Lower lobe of right lung (tissue), 2 donors: ENCODE measurements at places on chromosomes 11 and 22. TPM values are rescaled to one million over a fixed set of nuclear protein-coding genes. Genes with fewer than 3 reads are reported as not detected.

SYT13 gene
- total RNA-seq, result not detected

SEC14L6 gene
- 14.8 TPM for total RNA-seq

SAA2 gene
- total RNA-seq, result 24.7 TPM

DNAJB13 gene
- total RNA-seq, result 7.5 TPM

DNA sequence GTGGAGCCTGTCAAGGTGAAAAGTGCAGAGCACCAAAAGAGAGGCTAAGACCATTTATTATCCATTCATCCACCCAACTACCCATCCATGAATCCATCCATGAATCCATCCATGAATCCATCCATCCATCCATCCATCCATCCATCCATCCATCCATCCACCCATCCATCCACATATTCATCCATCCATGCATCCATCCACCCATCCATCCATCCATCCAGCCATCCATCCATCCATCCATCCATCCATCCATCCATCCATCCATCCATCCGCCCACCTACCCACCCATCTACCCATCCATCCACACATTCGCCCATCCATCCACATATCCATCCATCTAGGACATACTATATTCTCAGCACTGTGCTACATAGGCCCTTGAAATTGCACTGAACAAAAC is 68.0 kb downstream of the SYN3 start:
- no peak for DNase-seq

DNA sequence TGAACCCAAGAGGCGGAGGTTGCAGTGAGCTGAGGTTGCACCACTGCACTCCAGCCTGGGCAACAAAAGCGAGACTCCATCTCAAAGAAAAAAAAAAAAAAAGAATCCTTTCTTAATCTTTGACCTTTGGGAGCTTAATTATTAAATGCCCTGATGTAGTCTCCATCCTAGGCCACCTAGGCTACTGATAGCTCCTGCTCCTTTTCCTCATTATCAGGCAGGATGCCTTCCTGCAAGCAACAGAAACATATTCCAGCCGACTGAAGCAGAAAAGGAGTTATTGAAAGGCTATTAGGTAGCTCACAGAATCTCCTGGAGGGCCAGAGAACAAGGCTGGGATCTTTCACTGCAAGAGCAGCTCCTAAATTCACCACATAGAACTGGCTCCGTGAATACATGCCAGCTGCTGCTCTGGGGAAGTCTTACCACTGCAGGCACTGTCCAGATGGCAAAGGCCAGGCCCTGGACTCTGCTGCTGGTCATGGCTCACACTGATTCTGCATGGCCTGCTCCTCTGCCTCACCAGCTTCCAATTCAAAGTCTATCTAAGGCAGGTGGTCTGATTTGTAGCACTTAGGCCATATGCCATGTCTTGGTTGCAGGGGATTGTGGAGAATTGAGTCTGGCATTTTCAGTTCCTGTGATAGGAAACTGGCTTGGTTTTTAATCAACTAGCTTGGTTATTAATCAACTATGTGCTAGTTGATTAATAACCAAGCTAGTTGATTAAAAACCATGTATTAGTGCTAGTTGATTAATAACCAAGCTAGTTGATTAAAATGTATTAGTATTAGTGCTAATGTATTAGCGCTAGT is 26.0 kb upstream of the POLD3 start:
- DNase-seq, result no peak

DNA sequence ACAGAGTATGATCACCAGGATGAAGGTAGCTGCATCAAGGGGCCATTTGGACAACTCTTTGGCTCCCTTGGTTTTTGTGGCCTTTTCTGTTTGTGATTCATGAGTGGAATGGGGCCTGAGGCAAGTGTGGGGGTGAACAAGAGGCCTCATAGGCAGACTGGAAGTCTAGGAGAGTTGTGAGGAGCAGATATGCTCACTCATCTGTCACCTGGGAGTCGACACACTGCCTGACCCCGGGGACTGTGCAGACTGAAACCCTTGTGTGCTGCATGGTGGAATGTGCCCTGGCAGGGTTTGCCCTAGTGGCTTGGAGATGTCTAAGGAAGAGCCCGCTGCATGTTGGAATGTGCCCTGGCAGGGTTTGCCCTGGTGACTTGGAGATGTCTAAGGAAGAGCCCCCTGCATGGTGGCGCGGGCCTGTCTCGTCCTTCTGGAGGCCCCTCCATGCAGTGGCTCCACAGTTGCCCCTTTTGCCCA is 60.0 kb downstream of the MED15 start:
- no peak for DNase-seq

GRCh38 chr11:2911088-2911784 is 18.0 kb downstream of the PHLDA2 start:
- DNase-seq, result no peak

DNA sequence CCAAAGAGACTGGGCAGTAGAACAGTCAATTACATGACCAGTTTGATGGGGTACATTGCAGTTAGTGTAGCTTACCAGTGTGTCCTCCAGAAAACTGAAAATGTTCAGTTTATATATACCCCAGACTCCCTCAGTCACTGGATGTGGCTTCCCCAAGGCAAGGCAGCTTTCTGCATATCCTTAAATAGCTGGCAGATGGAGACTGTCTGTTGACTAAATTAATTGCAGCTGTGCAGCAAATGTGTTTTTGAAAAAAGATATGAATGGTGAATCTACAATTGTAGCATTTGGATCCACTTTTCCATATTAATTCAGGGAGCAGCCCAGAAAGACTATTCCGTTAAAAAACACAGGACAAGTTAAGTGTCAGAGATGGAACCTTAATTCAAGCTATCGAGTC is 565.1 kb upstream of the CCDC179 start:
- no peak for DNase-seq

DNA sequence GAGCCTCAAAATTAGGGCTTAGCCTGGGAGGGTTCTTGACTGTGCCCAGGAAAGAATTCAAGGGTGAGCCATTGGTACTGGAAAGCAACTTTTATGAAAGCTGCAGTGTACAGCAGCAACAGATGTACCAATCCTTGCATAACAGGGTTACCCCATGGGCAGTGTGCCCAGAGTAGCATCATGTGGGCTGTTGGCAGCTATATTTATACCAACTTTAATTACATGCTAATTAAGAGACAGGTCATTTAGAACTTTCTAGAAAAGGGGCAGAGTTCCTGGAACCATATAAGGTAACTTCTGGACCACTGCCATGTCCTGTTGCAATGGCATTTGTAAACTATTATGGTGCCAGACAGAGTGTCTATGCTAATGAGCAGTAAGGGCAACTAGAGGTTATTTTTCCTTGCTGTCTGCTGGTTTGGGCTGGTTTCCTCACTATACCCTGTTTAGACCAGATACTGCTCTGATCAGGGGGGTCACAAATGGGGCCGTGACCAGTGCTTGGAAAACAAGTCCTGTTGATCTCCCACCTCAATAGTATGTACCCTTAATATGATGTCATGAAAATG is 1120.5 kb upstream of the RAG2 start:
- DNase-seq, result no peak

DNA sequence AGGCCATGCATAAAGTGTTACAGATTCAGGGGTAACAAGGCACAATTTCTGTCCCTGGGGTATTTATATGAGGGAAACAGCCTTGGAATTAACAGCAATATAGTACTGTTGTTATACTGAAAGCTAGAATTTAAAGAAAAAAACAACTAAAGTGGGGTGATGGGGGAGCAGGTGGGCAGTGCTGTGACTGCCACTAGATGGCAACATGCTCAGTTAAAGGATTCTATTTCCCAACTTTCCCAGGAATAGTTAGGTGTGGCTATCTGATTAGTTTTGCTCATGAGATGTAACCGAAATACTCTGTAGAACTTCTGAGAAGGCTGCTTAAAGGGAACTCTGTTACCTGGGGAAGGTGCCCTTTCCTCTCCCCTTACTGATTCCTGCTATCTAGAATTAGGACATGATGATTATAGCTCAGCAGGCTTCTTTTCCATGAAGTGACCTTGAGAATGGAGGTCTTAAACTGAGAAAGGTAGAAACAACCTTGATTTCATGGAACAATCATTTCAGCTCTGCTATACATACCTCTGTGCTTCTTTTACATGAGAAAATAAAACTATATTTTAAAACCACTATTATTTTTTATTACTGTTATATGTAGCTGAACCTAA is 102.6 kb downstream of the RELT start:
- no peak for DNase-seq

GRCh38 chr11:133918608-133919260 is 38.0 kb downstream of the IGSF9B start:
- DNase-seq, result no peak

DNA sequence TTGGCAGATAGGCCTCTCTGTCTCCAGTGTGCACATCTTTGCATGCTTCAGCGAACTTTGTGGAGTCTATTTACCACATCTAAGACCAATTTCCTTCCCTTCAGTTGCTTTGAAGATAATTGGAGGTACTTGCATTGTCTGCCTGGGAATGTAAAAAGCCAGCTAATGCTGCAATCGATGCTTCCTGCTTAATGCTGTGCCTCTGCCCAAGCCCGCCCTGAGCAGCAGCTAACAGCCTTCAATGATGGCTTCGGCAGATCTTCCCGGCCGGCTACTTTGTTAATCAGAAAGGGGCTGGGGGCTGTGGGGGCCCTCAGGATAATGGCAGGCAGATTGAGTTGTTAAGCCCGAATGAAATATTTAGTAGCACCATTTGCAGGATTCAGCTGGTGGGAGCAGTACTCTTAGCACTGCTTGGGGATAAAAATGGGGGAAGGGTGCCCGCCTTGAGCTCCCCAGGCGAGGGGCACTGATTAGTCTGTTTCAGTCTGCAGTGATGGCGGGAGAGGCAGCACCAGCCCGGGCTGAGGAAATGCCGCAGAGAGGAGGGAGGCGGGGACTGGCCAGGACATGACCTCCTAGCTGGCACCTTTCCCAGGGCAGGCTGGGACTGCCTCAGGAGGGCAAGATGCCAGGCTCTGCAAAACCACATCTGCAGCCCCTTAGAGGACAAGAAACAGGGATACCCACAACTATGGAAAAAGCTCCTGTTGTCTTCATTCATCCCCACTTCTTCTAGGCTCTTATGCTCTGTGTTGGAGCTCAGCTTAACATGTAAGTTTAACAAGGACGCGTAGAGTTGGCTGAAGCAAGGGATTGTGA is 460.0 kb downstream of the BUD13 start:
- peak; percentile 89 for DNase-seq

DNA sequence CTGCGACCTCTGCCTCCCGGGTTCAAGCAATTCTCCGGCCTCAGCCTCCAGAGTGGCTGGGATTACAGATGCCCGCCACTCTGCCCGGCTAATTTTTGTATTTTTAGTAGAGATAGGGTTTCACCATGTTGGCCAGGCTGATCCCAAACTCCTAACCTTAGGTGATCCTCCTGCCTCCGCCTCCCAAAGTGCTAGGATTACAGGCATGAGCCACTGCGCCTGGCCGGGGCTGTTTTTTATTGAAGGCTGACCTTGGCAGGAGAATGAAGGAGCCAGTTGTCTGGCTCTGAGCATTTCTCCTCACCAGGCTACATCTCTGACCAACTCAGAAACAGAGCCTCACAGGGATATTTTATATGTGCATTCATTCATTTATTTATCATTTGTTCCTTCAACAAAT is 2.3 kb downstream of the KIAA1671 start:
- DNase-seq, result no peak

DNA sequence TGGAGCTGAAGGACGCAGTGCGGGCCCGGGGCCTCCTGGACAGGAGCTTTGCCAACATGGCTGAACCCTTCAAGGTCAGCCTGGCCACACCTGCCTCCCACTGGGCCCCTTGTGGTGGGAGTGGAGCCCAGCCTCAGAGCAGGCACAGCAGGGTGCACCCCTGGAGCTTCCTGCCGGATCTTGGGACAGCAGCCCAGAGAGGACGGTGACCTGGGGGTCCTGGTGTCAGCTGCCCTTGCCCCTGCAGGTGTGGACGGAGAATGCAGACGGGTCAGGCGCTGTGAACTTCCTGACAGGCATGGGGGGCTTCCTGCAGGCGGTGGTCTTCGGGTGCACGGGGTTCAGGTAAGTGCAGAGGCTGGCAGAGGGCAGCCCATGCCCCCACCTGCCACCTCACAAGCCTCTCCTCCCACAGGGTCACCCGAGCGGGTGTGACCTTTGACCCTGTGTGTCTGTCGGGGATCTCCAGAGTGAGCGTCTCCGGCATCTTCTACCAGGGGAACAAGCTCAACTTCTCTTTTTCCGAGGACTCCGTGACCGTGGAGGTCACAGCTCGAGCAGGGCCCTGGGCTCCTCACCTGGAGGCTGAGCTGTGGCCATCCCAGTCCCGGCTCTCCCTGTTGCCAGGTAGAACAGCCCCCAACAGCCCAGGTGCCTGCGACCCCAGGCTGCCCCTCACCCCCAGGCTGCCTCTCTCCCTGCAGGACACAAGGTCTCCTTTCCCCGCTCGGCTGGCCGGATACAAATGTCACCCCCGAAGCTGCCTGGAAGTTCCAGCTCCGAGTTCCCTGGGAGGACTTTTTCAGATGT is 5.1 kb downstream of the PGGHG start:
- DNase-seq, result no peak

DNA sequence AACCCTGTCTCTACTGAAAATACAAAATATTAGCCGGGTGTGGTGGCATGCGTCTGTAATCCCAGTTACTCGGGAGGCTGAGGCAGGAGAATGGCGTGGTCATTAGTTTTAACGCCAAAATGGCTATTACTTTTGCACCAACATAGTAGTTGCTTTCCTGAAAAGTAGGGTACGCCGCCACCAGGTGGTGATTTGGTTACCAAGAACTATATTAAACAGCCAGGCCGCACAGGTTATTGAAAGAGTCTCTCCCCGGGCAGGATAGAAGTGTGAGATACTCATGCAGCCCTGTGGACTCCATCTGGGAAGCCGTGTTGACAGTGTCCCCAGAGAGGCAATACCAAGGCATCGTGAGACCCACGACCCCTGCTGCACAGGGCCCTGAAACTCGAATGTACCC is 24.6 kb upstream of the LRRC32 start:
- DNase-seq, result no peak

- no peak for DNase-seq
These were observed 75.8 kb downstream of the ARHGAP8 start for GRCh38 chr22:44828193-44828592.

- no peak for DNase-seq
These were observed 51.7 kb upstream of the NUP160 start for GRCh38 chr11:47899801-47900200.

GRCh38 chr11:71991494-71991893 is 7.2 kb upstream of the IL18BP start:
- no peak for DNase-seq

- no peak for DNase-seq
These were observed 113.5 kb downstream of the SOX6 start for GRCh38 chr11:16242806-16243205.
